ENCODE measurements at places on chromosomes 12 and 14.

DNA sequence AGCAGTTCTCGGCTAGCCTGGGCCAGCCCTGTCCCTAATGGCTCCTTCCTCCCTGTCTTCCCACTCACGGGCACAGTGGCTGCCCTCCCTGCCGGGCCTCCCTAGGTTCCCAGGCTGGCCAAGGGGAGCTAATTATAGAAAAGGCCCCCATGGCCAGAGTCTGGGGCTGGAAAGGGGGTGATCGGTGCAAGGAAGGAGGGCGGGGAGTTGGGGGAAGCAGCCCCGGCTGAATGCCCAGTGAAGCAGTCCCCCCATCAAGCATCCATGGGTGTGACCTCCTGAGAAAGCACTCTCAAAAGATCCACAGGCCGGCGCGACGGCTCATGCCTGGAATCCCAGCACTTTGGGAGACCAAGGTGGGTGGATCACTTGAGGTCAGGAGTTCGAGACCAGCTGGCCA is 54.9 kb downstream of the TESC start:
- no peak for DNase-seq

DNA sequence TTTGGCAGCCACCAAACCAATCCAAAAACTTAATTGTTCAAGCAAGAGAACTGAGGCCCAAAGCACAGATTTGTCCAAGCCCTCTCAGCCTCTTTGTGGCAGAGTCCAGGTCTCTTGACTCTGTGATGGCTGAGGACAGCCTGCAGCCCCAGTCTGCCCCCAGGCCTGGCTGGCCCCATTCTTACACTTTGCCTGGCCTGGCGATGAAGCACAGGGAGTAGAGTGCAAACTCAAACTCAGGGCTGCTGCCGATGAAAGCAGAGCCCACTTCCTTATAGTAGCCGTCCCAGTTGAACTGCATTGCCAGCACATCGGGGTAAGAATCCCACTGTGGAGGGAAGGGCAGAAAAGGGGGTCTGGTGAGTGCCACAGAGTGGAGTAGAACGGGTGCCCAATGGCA is 5.6 kb upstream of the RPAP3 start:
- no peak for DNase-seq

GRCh38 chr12:75936515-75937440 is 94.8 kb downstream of the PHLDA1 start:
- no peak for DNase-seq

GRCh38 chr14:41605550-41606281 is 960 bp upstream of the LRFN5 start:
- DNase-seq, result no peak

- no peak for DNase-seq
These were observed 23.2 kb downstream of the TEAD4 start for GRCh38 chr12:2982361-2982760.

DNA sequence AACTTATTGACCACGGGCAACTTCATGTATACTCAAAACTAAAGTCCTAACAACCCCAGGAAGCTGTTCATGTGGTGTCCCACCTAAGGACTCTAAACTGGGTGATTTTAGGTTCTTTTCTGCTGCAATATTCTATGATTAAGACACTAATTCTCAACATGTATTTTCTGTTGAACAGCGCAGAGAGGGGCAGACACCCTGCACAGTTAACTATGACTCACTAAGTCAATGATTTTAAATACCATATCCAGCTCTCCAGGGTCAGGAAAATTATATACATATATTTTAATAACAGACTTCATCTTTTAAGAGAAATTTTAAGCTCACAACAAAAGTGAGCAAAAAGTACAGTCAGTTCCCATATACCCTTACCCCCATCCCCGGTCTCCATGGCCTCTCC is 85.0 kb downstream of the FOXN3 start:
- no peak for DNase-seq

DNA sequence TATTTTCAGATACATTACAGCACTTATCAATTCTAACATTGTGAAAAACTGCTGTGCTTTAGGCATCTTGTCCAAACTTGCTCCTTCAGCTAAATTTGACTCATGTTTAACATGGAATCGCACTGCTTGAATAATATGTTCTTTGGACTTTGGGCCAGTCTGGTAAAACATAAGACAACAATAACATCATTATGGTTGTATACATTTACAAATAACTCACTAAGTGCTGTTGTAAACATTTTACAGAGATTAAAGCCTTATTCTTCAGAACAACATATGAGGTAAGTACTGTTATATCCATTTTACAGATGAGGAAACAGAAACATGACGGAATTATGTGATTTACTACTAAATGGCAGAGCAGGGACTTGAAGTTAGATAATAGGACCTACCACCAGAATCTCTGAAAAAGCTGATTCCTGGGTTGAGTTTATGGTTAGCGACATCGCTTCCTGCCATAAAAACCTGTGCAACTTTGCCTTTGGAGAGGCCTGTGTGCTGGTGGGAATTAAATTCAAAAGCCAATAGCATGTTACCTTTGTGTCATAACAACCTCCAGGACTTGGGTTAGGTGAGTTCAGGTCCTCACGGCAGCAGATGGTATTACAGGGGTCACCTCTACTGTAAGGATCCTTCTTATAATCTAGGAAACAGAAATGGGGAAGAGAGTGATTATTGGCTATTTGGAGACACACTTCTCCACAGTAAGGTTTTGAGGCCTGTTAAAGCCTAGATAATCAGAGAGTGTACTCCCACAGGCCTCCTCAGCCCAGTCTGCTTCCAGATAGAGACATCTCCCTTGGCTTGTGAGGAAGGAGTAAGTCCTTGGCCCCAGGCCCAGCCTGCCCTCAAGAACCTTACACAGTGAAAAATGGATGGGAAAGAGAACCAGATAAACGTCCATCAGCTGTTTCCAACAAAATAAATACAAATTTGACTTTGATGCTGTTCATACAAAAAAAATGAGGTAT is 61.8 kb downstream of the PLBD1 start:
- no peak for DNase-seq

GRCh38 chr12:115010324-115010995 is 326.5 kb upstream of the TBX3 start:
- DNase-seq, result no peak

- no peak for DNase-seq
These were observed 27.7 kb upstream of the BLTP3B start for GRCh38 chr12:100170313-100170858.

GRCh38 chr12:121789800-121790728 is 3.4 kb downstream of the RHOF start:
- no peak for DNase-seq

DNA sequence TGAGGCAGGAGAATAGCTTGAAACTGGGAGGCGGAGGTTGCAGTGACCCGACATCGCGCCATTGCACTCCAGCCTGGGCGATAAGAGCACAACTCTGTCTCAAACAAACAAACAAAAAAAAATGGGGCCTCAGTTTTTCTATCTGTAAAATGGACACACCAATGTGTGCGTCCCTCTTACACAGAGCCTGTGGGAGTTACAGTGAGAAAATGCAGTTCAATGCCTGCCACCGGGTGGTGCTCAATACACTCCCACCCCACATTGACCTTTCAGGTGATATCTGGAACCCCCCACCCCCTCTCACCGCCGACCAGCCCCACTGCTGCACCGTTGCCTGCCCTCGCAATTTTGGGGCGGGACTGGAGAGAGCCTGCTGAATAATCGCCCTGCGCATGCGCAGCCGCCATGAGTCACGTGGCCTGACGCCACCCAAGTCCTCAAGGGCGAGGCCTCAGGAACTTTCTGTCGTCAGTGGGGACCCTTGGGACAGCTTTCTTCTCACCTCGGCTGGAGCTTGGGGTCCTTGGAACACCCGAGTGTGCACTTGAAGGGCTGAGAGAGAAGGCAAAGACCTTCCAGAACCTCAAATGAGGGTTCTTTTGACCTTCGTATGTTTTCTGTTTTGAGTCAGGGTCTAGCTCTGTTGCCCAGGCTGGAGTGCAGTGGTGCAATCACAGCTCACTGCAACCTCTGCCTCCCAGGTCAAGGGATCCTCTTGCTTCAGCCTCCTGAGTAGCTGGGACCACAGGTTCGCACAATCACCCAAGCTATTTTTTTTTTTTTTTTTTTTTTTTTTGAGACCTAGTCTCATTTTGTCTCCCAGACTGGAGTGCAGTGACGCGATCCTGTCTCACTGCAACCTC is 14.6 kb upstream of the CABP1 start:
- peak; percentile 10 for DNase-seq

- DNase-seq, result no peak
These were observed 69.7 kb downstream of the MGAT4C start for GRCh38 chr12:86186449-86186848.

GRCh38 chr14:92515546-92516343 is 2.2 kb downstream of the RIN3 start:
- no peak for DNase-seq

GRCh38 chr12:106138633-106139421 is at the start of gene NUAK1:
NUAK1 (minus strand) TSS chr12:106138954; CDS start chr12:106138653, 301 bp downstream.
- no peak for DNase-seq

DNA sequence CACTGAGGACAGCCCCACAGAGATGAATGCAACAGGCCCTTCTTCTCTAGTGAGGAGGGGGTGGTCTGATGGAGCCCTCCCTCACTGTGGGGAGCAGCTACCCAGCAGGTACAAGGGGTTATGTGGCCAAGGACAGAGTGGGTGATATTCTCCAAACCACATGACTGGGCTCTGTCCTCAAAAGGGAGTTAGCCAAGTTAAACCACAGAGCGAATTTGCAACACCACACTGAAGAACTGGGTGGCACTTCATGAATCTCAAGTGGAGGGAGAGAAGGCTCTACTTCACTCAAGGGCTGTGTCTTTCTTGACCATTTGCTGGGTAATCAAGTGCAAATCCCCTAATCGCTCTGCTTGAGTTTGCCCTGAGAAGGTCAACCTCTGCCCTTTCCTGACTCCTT is 12.5 kb downstream of the GPR68 start:
- DNase-seq, result no peak

DNA sequence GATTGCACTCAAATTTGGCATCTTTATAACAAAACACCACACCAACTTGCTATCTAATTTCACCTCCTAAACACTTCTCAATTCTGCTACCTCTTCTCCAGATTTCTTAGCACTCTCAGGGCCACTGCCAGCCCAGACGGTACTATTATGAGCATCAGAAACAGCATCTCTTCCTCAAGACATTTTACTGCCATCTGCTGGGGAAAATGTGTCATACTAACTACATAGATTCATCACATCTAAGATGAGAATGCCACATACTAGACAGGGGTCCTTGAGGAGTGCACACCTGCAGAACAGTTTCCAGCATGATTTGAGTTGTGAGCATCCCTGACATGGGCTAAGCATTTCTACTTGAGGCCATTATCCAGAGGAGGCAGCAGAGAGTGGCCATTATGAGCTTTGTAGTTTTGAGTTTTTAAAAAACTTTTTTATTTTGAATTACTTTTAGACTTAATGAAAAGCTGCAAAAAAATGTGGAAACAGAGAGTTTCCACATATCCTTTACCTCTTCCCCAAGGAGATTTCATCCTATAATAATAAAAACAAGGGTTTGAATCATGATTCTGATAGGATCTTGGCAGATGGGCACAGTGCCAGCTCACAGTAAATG is 15.1 kb upstream of the GRIP1 start:
- DNase-seq, result peak; percentile 35

DNA sequence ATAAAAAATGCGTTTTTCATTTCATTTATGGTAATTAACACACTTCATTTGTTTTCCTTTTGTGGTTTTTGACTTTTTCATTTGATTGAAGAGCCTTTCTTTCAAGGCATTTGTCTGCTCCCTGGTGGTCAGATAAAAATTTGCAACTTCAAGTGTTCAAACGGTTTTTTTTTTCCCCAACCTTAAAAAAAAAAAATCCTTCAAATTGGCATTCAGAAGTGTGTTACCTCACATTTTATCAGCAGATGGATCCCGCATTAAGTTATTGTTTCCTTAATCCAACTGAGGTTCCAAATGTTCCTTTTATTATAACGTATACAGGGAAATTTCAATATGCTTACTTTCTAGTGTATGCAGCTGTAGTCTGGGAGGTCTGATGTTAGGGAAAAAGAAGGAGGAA is 47.2 kb downstream of the MYF5 start:
- no peak for DNase-seq

GRCh38 chr12:92469837-92470236 is 233.0 kb upstream of the PLEKHG7 start:
- DNase-seq, result no peak

GRCh38 chr14:36241183-36241582 is 64.7 kb upstream of the PTCSC3 start:
- DNase-seq, result no peak

GRCh38 chr14:95296966-95297365 is 22.7 kb downstream of the CLMN start:
- DNase-seq, result no peak

DNA sequence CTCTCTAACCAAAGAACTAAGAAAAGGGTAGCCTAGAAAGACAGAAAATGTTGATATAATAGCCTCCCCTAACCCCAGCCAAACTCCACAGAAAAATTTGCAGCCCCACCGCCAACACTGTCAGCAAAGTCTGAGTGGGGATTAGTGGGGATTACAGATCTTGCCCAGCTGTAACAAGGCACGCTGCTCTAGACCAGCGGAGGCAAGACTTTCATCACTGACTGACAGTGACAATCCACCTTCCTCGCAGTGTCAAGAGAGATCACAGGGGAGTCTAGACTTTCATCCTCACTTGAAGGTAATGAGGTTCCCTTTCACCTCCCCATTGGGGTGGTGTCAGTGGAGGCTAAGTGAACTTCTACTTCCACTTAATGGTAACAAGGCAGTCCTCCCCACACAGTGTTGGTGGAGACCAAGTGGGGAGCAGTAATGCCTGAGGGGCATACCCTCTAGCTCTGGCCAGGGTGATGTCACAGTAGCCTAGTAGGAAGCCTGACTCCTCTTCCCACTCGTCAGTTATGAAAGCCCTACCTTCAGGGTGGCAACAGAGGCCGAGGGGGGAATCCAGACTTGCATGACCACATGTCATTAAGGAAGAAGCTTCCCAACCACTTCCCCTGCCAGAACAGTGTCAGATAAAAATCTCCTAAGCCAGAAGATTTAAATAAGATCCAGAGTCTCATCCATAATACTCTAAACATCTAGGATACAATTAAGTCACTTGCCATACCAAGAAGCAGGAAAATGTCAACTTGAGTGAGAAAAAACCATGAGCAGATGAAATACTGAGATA is 91.7 kb upstream of the RASSF8 start:
- DNase-seq, result no peak

GRCh38 chr12:90987520-90987919 is 17.3 kb downstream of the EPYC start:
- no peak for DNase-seq

- no peak for DNase-seq
These were observed 22.5 kb downstream of the BTG1 start for GRCh38 chr12:92122941-92123779.

DNA sequence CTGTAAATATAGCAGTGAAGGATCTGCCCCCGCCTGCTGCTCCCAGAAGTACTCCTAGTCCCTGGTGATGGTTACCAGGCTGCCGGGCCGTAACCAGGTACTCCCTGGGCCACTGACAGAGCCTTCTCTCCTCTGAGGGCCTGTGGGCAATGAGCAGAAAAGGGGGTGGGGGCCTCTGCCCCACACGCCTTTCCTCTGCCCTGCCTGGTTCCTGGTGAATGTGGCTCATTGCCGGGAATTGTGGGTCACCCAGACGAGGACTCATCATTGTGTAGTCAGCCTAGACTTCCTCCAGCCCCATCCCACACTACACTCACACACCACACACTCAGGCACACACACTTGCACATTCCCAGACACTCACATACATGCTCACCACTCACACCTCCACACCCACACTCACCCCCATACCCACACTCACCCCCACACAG is 35.7 kb upstream of the ACTN1 start:
- DNase-seq, result no peak

- DNase-seq, result no peak
These were observed 26.2 kb downstream of the KITLG start for GRCh38 chr12:88553941-88554658.

Measured in hematopoietic multipotent progenitor cell treated with erythropoietin and hydrocortisone succinate and interleukin-3 and kit ligand, for 15 days (in vitro differentiated cells).